H4 (cell line): ENCODE measurements at places on chromosomes 12 and 14. TPM values are rescaled to one million over a fixed set of nuclear protein-coding genes. Genes with fewer than 3 reads are reported as not detected.

KRT8 gene
- total RNA-seq = 20.7 and 27.7 TPM in 2 replicates

FOXG1 gene
- 4.8 and 8.2 TPM in 2 replicates for total RNA-seq

ADSS1 gene
- total RNA-seq = 3.7 and 4.0 TPM in 2 replicates

CPM gene
- 0.45 and 1.7 TPM in 2 replicates for total RNA-seq

TMEM52B gene
- 0.10 and 1.5 TPM in 2 replicates for total RNA-seq

NCKAP5L gene
- 4.9 and 8.9 TPM in 2 replicates for total RNA-seq

PPFIA2 gene
- total RNA-seq = 0.08 and 0.33 TPM in 2 replicates
